ENCODE measurements at places on chromosomes 6 and 20. TPM values are rescaled to one million over a fixed set of nuclear protein-coding genes. Genes with fewer than 3 reads are reported as not detected.

- no peak for DNase-seq
Measured at GRCh38 chr6:90523779-90524310, 63.0 kb downstream of the MAP3K7 start.

Gene OR2B3
- not detected for polyA plus RNA-seq

Gene OR2H1
- not detected for polyA plus RNA-seq

GRCh38 chr20:9635750-9636149 is 121.4 kb downstream of the LAMP5 start:
- DNase-seq = no peak

Gene HLA-G
- 3.3 TPM for polyA plus RNA-seq

Gene BPIFB2
- not detected for polyA plus RNA-seq

Gene LY6G5C
- polyA plus RNA-seq = 2.7 TPM

DNA sequence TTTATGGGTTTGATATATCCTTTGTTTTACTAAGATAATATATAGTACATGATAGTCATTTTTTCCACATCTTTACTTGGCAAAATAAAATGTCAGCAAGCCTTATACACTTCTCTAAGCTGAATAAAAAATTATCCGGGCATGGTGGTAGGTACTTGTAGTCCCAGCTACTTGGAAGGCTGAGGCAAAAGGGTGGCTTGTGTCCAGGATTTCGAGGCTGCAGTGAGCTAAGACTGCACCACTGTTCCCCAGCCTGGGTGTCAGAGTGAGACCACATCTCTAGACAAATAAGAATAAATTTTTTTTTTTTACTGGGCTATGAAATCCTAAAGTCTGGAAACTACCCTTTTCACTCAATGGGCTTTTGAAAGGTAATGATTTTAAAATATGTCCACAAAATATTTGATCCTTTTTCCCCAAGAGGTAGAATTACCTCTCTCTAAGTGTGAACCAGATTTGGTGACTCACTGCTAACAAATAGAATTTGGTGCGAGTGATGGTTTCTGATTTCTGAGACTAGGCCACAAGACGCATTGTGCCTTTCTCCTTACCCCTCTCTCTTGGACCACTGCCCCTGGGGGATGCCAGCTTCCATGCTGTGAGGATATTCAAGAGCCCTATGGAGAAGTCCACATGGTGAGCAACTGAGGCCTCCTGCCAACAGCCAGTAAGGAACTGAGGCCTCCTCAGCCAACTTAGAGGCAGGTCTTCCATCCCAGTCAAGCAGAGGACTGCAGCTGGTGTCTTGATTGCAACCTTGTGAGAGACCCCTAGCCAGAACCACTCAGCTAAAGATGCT is 84.2 kb upstream of the ZNFX1 start:
- DNase-seq = no peak

- DNase-seq = no peak
Measured at GRCh38 chr20:58014628-58015315, 213.7 kb downstream of the ANKRD60 start.

DNA sequence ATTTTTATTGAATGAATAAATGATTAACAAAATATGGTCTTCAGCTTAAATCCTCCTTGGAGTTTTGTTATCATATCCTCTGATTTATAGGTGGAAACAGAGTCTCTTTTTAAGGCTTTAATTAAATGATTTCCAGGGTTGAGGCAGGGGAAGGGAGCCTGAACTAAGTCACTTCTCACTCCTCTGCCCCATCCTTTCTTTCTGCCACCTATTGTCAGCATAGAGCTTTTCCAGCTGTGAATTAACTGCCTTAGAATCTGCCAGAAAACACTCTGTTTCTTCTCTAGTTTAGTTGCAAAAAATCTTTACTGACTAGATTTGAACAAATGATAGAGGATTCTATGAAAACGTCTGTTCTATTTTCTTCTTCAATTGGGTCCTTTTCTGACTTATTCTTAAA is 9.8 kb downstream of the OGFRL1 start:
- DNase-seq = no peak

DNA sequence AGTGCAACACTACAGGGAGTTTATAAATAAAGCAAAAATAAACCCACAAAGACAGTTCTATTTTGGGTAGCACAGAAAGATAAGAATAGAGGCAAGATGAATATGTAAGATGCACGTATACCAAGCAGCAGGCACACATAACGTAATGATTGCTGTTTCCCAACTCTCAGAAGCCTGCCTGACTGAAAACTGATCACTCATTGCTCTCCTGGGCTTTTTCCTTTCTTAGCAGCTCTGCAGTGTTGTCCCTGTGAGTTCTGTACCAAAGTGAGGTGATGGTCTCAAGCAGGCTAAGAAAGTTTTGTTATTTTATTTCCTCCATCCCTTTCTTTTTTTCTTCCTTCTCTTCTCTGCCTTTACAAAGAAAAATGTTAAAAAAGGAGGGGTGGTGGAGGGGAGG is 522.0 kb upstream of the MAN1A1 start:
- DNase-seq = no peak

DNA sequence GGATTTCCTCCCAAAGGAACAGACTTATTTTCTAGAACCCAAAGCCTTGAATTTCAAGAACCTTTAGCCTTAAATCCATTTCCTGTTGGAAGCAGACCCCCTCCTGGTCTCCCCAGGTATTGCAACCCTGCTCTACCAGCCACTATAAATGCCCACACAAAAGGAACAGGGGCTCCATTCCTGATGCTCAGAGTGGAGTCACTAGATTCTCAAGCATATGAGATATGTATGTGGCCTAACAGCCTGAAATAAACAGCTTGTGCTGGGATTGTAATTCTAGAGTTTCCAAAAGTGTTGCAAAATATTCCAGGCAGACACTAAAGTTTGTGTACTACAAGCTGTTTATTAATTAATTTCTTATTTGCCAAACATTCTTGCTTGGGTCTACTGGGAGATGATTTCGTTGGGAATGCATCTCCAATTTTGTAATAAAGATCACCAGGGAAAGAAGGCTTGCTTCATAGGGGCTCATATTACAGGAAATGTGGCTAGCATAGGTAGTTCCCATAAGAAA is 44.8 kb downstream of the RIPOR3 start:
- no peak for DNase-seq

Gene C6orf52
- polyA plus RNA-seq = 0.94 TPM

DNA sequence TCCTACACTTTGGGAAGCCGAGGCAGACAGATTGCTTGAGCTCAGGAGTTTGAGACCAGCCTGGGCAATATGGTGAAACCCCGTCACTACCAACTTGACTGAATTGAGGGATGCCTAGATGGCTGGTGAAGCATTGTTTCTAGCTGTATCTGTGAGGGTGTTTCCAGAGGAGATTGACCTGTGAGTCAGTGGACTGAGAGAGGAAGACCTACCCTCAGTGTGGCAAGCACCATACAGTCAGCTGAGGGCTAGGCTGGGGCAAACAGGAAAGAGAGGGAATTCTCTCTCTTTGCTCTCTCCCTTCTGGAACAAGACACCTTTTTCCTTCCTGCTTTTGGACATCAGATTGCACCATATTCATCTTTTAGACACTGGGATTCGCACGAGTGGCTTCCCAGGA is 3.7 kb upstream of the ZUP1 start:
- DNase-seq = no peak

Gene L3MBTL3
- 5.1 TPM for polyA plus RNA-seq

Gene C20orf202
- 0.39 TPM for polyA plus RNA-seq

DNA sequence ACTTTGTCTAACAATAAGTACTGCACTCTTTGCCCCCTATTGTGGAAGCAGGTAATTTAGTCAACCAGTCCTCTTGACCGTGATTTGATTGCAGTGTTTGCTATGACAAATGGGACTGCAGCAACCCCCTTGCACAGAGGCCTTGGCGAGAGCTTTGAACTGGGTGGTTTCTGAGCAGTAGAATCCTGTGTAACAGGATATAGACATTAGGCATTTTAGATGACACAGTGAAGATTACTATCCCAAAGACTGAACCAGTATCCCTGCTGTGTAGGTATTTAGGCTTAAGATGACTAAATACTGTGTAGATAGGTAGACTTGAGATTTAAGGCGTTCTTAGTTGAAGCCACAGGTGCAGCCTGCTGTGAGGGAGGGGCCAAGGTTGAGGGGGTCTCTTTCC is 9.9 kb downstream of the DNMT3B start:
- DNase-seq = no peak

Gene ECT2L
- polyA plus RNA-seq = 0.29 TPM

DNA sequence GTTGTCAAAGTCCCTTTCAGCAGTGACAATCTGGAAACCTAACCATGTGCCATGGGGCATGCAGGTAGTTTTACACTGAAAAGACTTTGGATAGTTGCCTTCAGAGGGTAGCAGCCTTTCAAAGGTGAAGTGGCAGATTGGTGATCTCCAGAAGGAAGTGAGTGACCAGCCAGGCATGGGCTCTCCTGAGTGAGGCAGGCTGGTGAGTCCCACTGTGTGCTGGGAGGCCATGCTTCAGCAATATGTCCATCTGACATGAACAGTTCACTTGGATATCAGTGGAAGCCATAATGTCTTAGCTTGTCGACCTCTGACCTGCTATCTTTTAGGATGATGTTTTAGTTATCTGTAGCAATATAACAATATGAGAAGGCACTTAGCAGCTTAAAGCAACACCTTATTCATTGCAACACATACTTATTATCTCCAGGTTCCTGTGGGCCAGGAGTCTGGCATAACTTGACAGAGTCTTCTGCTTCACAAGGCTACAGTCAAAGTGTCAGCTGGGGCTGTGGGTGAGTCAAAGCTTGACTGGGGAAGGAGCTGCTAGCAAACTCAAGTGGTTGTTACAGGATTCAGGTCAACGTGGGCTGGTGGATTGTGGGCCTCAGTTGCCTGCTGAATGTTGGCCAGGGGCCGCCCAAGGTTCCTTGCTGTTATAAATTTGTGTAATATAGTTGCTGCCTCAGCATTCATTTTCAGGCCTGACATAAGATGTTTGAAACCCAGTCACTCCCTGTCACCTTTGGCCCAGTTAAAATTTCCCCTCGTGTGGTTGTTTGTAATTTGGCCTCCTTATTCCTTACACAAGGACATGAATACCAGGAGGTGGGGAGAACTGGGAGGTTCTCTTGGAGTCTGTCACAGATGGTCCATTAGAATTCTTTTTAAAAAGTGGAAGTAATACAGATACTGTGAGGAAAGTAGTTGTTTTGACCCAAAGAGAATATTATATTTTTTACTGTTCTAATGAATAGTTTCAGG is 100.2 kb downstream of the UST start:
- no peak for DNase-seq

DNA sequence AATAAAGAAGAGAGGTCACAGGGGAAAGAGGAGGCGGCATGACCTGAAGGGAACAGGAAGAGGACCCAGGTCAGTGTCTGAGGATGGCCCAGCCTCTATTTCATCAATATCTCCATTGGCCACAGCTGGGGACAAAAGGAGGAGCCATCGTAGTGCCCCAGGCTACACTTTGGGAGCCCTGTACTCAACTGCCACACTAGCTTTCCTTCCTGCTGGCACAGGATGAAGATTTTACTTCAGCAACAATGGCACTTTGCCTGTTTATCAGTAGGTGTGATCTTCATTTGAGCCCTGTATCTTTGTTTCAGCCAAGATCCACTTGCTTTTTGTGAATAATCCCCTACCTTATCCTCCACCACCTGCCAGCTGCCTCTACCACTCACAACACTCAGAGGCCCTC is 35.4 kb upstream of the RCAN2 start:
- no peak for DNase-seq

- no peak for DNase-seq
Measured at GRCh38 chr20:50513169-50514034, 3.2 kb downstream of the PTPN1 start.

DNA sequence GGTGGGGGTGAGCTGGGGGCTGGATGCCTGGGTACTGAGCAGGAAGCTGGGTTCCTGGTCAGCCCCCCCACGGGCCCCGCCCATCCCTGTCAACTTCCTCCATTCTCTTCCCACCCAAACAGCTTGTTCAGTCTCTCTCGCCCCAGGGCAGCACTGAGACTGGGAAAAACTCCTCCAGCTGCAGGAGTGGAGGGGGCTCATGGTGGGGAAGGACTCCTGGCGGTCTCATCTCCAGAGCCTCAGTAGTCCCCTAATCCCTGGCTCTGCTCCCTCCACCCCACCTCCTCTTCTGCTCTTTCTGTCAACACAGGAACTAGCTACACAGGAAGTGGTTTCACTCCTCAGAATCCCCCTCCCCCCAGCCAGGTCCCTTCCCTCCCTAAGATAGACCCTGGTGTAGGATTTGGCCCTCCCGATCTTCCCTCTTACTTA is at the start of gene GPSM3:
GPSM3 (minus strand) TSS at position 36 of the 432 bp plus-strand sequence. CDS start 130 bp downstream, outside the sequence.
- no peak for DNase-seq

Gene LRRC73
- polyA plus RNA-seq = 0.16 TPM
